HL-60 (cell line): ENCODE measurements at places on chromosomes 3 and 15.

GRCh38 chr3:100131241-100131640 is 16.9 kb upstream of the FILIP1L start:
- DNase-seq, result peak; percentile 39

DNA sequence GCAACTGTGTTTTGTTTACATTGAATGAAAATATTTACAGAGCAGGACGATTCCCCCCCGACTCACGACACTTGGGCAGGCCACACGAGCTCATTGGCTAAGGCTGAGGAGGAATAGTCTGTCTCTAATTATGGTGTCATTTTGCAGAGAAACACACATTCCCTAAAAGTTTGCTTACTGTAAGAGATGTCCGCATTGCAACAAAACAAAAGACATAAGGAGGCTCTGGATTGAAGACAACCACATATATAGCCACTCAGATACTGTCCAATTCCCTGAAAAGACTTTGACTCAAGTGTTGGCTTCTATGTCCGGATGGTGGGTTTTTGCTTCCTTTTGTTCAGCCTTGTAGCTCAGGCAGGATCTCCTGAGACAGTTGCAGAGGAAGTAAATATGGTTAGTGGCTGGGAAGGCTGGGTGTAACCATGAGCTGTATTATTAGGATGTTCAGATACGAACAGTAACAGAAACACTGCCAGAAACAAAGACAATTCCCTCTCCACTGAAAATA is 170.4 kb downstream of the KLHL25 start:
- DNase-seq, result peak; percentile 42

- no peak for DNase-seq
Measured at GRCh38 chr3:42151596-42152168, 60.5 kb downstream of the TRAK1 start.

GRCh38 chr3:144403040-144403457 is 431.4 kb downstream of the DIPK2A start:
- DNase-seq, result no peak

DNA sequence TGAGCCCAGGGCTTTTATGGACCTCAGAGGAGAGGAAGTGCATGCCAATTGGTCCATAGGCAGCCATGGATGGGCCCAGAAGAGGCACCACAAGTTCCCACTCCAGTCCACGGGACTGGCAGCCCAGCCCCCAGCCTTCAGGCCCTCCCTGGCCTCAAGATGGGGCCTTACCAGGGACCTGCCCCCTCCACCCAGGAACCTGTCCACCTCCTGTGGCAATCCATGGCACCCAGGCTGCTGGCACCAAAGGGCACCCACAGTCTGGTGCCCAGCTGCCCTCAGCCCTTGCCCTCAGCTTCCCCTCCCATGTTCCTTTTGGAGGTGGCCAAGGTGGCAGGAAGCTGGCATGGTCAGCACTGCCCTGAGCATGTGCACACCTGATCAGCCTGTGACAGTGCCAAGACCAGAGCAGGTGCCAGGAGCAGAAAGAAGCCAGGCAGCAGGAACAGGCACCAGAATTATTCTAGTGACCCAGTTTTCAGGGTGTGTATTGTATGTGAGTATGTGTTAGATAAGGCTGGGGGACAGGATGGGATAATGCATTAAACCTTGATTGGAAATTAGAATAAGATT is 415.0 kb downstream of the NTRK3 start:
- DNase-seq, result no peak

- DNase-seq, result no peak
Measured at GRCh38 chr3:127717357-127718244, 44.8 kb downstream of the ABTB1 start.

GRCh38 chr3:183817639-183818038 is 7.7 kb downstream of the MAP6D1 start:
- peak; percentile 12 for DNase-seq

DNA sequence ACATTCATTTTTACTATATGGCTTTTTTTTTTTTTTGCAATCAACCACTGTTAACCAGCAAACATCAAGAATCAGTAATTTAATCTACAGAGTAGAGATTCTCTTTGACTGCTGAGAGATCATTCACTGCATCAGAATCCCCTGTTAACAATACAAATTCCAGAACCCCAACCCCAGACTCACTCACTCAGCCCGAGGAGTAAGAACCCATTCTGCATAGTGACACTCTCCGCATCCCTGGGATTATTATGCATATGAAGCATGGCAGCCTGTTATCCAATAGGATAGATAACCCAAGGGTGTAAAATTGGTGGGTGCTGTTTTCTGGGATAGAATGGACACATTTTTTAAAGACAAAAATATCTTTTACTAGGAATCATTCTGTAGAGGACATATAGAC is 76.3 kb upstream of the CCDC39 start:
- no peak for DNase-seq

- no peak for DNase-seq
Measured at GRCh38 chr3:15360788-15361493, 28.6 kb upstream of the SH3BP5 start.

DNA sequence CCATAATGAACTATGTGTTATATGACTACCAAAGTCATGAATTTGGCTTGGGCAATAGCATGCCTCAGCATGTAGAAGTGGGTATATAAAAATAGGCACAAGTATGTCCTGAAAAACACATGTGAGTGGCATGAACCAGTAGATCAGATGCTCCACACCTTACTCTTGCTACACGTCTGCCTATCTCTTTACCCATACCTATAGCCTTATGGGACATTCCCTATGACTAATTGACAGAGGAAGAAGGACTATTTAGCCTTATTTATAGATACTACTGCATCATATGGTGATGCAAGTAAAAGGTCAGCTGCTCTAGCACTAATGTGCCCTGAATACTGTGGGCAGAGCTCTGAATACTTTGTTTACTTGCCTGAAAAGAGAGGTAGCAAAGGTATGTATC is 81.0 kb upstream of the ZPLD1 start:
- no peak for DNase-seq

DNA sequence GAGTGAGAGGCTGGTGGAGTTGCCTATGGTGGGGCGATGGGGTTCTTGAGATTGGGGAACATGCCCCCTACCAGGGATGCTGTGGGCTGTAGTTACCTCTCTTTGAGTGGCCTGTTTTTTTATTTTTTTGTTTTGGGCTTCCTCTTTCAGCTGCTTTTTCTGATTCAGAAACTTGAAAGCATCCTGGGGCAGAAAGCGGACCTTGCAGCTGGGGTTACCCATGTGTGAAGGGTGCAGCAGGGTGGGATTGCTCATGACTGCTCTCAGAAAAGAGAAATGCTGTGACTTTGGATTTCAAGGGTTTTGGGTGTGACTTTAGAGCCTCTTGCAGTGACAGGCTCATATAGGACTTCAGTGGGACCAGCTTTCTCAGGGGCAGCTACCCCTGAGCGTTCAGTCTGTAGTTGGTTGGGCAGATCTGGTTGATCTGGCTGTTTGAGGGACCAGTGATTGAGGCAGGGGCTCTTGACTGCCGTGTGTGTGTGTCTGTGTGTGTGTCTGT is 1.8 kb downstream of the LIMD1 start:
- no peak for DNase-seq

DNA sequence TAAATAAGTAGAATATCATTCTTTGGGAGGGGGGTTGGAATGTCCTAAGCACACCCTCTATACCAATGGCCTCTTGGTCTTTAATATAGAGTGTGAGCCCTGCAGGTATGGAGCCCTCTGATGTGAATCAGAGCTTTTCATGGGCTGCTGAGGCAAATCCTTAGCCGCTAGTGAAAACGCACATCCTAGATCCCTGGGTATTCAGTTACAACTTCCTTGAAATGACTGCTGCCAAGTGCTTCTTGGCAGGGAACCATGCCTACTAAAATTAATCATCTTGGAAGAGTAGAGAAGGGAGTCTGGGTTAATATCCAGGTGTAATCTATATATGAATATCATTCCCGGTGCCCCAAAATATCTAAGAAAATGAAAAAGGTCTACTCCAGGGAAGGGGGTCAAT is 109.1 kb downstream of the POLQ start:
- DNase-seq, result no peak

- no peak for DNase-seq
Measured at GRCh38 chr3:46994801-46995731, 15.6 kb downstream of the NBEAL2 start.

- no peak for DNase-seq
Measured at GRCh38 chr15:68572921-68573320, 5.9 kb upstream of the CORO2B start.

GRCh38 chr3:59783468-59783988 is 733.7 kb upstream of the CFAP20DC start:
- no peak for DNase-seq

DNA sequence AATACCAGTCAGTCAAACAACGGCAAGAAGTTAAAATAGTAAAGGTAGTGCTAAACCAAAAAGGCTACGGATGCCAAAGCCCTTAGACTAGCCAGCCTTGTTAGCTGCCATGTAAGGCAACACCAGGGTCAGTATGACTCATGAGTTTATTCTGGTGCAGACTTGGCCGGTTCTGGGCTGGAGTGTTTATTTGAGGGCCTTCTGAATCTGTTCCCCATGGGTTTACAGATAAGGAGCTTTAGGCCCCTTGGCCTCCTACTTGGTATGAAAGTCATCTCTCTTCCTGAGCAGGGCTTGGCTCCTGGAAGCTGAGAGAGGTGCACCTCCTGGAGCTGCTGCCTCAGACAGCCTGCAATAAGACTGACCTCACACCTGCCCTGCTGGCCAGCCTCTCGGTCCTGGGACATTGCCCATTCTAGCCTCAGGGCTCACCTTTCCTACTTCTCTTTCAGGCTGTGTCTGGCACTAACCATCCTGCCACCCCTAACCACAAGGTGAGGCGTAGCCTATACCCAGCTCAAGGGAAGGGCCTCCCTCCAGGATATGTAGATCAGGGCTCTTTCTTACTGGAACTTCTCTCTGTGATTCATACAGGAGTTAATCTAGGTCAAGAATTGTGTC is 10.4 kb upstream of the RTP1 start:
- DNase-seq, result no peak

DNA sequence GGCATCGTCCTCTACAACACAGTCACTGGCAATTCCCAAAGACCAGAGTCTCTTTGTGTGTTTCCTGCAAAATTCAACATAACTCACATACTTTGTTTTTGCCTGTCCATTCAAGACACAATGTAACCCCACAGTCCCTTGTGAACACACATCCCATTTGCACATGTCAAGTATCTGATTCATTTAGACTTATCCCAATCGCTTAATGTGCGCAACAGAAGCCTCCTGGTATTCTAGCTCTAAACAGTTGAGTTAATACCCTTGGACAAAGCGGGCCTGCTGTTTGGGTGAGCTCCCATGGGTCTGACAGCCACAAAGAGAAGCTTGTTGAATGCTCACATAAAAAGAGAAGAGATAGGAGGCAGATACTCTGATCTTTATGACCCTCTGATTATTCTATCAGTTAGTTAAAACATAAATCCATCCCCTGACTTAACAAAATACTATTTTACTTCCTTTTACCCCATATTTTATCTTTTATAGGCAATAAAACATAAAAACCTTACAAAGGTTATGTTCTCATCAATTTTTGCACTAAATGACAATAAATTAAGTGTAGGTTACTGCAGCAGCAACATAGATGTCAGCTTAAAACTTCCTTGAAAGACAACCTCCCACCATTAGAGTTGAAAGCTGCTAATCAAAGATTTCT is 79.4 kb downstream of the ANXA2 start:
- no peak for DNase-seq

DNA sequence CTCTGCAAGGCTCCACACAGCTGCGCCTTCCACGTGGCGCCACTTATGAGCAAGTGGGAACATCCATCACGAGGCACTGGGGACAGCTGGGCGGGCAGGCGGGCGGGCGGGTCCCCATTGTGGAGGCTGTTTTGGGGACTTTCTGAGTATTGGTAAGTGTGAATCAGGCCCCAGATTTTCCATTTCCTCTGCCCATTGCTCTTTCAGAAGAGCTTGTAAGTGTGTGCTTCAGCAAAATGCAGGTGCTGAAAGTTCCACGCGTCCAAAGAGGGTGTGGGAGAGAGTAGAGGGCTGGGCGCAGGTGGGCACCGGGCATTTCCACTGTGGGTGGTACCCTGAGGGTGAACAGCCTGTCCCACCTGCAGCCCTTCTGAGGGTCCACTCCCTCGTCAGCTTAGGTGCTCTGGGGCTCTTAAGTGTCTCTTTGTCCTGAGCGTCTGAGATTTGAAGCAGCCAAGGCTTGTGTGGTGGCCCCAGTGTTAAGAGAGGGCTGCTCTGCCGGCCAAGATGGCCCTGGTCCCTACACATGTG is 177.1 kb downstream of the RPLP1 start:
- DNase-seq, result no peak

- no peak for DNase-seq
Measured at GRCh38 chr3:154121701-154122551, 736 bp downstream of the ARHGEF26 start.

GRCh38 chr3:164224126-164224525 is 854.2 kb downstream of the SI start:
- DNase-seq, result no peak

- no peak for DNase-seq
Measured at GRCh38 chr3:140298043-140298442, 363.1 kb downstream of the CLSTN2 start.

DNA sequence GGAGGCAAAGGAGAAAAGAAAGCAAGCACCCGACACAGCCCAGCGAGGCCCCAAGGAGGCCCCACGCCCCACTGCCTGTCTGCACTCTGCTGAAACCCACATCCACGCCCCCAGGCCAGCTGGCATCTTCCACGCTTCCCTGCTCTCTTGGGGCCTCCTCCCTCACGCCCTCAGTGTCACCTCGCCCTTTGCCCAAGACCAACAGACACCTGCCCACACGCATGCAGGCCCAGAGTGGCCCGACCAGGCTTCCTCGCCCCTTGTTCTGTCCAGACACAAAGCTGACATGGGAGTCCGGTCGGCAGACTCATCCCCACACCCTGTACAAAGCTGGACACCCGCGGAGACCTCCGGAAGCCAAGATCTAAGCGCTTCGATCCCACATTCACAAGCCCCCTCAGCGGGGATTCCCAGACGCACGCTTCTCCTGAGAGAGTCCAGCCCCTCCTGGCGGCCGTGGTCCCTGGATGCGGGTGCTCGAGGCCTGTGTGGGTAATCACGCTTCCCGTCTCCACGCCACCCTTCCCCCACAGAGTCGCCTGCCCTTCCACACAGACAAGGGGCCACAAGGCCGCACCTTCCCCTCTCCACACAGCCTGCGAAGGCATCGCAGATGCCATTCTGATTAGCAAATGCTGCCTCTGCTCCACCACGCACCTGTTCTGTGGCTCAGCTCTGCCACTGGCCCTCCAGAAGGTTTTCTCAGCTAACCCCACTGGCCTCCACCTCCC is 176.6 kb downstream of the XXYLT1 start:
- peak; percentile 52 for DNase-seq

DNA sequence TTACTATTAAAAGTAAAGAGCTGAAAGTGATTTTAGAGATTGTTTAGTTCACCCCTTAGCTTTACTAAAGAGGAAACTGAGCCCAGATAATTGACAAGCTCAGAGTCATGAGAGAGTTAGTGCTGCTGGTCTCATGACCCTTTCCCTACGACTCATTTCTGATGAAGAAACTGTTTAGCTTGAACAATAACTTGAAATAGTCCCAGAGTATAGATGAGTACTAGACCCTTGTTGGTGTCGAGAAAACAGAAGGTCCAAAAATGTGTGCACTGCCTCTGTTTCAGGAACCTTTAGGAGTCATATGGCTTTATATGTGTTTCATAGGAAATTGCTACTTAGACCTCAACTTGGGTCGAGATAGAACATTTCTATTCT is 58.2 kb downstream of the IL16 start:
- DNase-seq, result no peak

GRCh38 chr3:161014843-161015749 is 90.1 kb downstream of the B3GALNT1 start:
- DNase-seq, result no peak
